Trophoblast cell (in vitro differentiated cells and primary cell): ENCODE measurements at places on chromosomes 11 and 22.

- DNase-seq: peak; percentile 18
These were observed 63.2 kb downstream of the GRIA4 start for GRCh38 chr11:105673089-105673488.

GRCh38 chr22:22344430-22344829 lies 99.8 kb downstream of the VPREB1 start:
- no peak for DNase-seq

DNA sequence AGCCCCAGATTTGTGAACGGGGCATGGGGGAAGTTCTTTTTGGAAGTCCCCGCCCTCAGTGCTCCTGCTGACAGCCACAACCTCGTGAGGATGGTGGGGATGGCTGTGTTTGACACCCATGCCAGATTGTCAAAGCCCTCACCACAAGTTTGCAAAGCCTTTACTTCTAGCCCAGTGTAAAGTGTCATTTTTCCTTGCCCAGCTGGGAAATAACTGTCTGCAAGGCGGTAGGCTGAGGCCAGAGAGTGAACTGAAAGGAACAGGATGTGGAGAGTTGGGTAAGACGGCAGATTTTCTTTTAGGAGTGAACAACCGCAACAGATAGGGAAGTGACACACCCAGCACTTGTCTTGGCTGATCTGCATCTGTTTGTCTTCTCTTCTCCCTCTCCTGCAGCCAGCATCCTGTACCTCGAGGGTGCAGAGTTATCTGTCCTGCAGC lies 13.6 kb downstream of the IL17RA start:
- DNase-seq: no peak

- DNase-seq: no peak
These were observed 316.6 kb downstream of the OPCML start for GRCh38 chr11:133215596-133216230.

GRCh38 chr11:95359756-95360155 lies 128.8 kb upstream of the SESN3 start:
- no peak for DNase-seq

DNA sequence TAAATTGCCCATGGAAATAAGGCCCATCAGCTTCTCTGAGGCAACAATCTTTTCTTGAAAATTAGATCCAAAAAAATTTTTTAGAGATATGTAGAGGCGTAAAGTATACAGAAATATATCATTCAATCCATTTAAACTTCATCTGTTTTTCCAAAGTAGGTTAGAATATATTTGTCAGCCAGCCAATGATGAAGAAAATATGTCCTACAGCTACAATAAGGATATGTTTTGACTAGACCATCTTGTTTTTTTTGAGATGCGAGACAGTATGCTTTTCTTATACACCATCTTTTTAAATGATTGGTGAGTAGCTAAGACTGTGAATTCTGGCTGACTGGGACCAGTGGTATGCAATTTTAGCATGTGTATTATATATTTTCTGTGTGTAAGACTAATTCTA lies 630.4 kb upstream of the CNTN5 start:
- no peak for DNase-seq

- no peak for DNase-seq
These were observed 105.2 kb downstream of the NAV2 start for GRCh38 chr11:19817870-19818269.

- no peak for DNase-seq
These were observed 1.7 kb downstream of the AMOTL1 start for GRCh38 chr11:94769880-94770279.

DNA sequence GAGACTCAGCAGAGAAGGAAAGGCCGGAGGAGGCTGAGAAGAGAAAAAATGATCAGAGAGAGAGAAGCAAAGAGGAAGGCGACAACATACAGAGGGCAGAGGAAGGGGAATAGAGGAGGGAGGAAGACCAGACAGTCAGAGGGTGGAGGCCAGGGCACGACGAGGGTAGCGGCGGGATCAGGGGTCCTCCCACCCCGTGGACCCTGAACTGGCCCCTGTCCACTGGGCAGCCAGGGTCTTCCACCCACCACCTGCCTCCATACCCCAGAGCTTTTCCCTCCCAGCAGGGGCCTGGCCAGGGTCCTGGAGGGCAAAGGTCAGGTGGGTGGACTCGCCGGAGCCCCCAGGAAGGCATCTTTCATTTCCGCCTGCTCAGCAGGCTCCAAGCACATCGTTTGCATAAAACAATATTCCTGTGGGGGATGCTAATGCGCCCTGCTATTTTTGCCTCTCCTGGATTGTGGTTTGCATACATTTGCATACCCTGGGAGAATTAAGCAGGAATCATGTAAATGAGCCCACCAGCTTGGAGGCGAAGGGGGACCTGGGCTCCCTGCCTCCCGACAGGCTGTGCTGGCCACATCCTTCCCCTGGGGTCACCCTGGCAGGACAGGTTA lies 394.1 kb downstream of the MN1 start:
- no peak for DNase-seq

DNA sequence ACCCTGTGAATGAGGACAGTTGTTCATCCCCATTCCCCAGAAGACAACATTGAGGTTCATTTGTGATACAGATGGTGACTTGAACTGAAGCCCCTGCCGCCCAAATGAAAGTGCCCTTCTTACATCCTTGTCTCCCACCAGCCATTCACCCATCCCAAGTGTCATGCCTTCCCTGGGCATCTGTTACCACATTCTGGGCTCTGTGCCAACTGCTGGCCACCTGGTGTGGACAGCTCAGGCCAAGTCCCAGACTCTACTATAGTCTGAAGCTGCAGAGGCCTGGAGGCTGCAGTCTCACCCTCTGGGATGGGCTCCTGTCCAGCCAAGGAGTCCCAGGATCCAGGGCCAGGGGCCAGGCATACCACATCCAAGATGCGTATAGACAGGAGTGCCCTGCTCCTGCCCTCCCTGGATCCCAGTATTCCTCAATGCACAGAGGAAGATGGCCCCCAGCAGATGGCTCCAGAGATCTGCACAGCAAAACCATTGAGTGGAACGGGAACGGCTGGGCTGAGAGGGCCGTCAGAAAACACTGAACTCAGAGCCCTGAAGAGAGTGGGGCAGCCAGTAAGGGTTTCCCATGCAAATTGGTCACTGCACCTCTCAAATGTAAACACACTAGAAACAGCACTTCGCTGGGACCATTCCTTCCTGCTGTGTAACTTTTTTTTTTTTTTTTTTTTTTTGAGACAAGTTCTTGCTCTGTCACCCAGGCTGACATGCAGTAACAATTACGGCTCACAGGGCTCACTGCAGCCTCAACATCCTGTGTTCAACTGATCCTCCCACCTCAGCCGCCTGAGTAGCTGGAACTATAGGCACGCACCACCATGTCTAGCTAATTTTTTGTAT lies 22.8 kb downstream of the ARRB1 start:
- DNase-seq: peak; percentile 79

GRCh38 chr11:1515082-1516060 lies 28.8 kb upstream of the MOB2 start:
- peak; percentile 73 for DNase-seq

DNA sequence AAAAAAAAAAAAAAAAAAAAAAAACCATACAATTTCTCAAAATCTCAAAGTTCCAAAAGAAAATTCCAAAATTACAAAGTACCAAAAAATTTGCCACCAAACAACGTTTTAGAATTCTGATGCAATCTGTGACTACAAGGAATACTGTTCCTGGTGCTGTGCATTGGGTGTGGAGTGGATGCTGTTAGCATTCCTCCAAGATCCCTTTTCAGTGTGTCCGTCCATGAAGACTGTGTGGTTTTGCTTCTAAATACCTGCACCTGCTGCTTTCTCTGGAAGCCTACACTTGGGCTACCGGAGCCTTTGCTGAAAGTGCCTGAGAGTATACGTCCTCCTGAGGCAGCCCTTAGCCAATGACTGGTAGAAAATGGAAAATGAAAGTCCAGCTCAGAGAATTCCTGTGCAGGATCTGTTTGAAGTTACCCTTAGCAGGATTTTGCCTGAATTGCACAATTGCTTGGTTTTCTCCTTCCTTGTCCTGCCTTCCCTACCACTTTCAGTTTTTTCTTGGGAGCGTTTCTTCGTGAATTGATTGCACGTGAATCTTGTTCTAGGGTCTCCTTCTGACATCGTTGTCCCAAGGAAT lies 140.8 kb downstream of the TRPC6 start:
- DNase-seq: peak; percentile 52

DNA sequence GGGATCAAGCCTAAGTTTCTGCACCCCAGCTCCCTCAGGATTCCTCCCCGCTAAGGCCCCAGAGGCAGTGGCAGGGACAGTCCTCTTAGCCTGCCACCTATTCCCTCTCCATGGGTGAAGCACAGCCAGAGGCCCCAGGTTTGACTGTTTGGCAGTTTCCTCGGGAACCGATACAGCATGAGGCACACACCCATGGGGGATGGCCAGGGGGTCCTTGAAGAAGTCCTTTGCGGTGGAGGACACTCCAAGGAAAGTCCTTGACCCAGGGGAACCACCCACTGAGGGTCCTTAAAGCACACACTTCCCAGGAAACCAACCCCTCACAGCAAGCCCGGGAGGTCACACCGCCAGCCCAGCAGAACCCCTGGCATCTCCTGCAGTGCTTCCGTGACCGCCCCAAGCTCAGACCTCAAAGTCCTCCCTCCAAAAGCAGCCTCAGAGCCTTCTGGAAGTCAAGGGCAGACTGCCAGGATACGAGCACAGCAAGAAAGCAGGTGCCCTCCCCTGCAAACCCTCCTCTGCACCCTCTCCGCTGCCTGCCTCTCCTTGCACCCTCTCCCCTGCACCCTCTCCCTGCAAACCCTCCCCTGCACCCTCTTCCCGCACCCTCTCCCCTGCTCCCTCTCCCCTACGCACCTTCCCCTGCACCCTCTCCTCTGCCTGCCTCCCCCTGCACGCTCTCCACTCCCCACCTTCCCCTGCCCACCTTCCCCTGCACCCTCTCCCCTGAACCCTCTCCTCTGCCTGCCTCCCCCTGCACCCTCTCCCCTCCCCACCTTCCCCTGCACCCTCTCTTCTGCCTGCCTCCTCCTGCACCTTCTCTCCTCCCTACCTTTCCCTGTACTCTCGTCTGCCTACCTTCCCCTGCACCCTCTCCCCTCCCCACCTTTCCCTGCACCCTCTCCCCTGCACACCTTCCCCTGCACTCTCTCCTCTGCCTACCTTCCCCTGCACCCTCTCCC lies 1.4 kb downstream of the SIGIRR start:
- no peak for DNase-seq

- DNase-seq: no peak
These were observed 50.7 kb downstream of the CD82 start for GRCh38 chr11:44615913-44616791.

DNA sequence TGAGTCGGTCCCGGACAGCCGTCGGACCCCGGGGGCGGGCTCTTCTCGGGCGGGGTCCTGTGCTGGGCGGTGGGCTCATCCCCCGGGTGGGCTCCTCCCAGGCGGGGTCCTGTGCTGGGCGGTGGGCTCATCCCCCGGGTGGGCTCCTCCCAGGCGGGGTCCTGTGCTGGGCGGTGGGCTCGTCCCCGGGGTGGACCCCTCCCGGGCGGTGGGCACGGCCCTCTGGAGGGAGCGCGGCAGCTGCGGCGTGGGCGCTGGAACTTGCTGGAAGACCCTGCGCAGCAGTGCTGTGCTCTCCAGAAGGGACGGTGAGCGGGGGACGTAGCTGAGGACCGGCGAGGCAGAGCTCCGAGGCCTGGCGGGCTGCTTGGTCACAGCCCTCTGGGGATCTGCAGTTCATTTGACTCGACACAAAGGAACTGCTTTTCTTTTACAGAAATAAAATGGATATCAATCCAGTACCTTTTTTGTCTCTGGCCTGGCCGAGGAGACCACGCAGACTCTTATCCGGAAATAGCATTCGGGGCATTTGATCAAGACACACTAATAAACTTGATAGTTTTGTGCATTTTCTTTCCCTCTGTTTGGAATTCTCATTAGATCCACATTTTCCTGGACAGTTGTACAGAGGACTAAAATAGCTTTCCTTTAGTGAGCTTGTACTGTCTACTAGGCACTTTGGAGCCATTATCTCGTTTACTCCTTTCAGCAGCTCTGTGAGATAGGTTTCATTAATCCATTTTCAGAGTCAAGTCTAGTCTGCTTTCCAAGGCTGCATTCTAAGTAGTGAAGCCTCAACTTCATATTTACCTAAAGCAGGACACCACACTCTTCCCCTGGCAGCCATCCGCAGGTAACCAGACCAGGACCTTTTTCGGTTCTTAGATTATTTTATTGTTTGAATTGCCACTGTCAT lies 812 bp downstream of the JAM3 start:
- DNase-seq: no peak

- DNase-seq: no peak
These were observed 11.3 kb downstream of the MAML2 start for GRCh38 chr11:96331699-96332116.

DNA sequence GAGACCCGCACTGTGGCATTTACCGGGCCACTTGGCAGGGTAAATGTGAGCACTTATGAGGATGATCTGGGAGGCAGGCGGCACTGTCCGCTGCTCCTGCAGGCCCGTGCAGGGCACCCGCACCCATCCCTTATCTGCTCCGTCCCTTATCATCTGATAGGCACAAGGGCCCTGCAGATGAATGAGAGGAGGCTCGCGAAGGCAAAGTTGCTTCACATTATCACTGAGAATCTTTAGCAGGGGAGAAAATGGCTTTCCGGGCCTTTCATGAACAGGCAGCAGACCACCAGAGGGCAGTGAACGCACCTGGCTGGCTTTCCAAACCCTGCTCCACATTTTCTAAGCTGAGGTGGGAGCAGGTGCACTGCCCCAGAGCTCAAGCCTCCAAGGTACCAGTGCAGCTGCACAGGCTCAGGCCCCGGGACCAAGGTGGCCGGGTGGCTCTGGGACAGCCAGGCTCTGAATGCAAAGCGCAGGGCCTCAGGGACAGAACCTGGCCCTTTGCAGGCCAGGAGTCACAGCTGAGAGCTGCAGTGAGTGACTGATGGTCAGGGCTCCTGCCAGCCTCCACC lies 165.6 kb downstream of the SHANK2 start:
- DNase-seq: peak; percentile 66
